Posterior cingulate gyrus (tissue), 11 donors: ENCODE measurements at places on chromosomes 6 and 20.

GRCh38 chr6:159853754-159854153 lies 37.0 kb upstream of the MAS1 start:
- no peak for DNase-seq

DNA sequence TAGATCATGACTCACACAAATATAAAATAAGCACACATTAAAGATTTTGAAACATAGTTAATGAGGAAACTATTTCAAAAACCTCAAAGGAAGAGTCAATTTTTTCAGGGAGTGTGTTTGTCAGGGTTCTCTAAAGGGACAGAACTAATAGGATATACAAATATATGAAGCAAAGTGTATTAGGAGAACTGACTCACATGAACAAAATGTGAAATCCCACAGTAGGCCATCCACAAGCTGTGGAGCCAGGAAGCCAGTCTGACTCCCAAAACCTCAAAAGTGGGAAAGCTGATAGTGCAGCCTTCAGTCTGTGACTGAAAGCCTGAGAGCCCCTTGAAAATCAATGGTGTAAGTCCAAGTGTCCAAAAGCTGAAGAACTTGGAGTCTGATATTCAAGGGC lies 898.0 kb upstream of the EYS start:
- DNase-seq: no peak

GRCh38 chr6:70079241-70079640 lies 212.9 kb downstream of the COL19A1 start:
- no peak for DNase-seq

- no peak for DNase-seq
These were observed 276.0 kb downstream of the TFAP2A start for GRCh38 chr6:10138917-10139316.

DNA sequence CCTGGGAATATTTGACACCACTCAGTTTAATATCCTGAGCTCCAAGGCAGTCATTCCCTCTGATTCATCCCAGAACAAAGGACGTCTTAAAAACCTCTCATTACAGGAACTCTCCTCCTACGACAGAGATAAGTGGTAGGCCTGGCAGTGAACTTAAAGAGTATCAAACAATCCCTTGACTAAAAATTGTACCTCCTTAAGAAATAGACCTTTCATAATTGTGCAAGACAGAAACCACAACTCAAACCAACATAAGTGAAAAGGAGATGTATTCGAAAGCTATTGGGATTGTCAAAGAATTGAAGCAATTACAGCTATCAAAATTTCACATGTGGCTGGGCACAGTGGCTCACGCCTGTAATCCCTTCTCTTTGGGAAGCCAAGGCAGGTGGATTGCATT lies 19.1 kb upstream of the BNIP5 start:
- no peak for DNase-seq

GRCh38 chr20:47139934-47140535 lies 216.5 kb downstream of the ZMYND8 start:
- DNase-seq: no peak

DNA sequence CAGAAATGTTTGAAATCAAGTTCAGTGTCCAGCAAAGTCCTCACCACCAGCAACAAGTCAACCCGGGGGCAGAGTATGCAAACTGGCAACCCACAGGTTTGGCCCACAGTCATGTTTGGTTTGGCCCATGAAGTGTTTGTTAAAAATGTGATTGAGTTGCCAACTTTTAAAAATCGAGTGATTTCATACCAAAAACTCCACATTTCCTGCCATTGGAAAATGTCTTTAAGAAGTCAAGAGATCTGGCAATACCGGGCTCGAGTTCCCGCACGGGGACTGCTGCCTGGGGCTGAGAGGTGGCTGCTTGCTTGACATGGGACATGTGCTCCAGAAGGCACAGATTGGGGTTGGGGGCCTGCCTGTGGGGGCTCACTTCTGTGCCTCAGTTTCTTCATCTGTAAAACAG lies 36.1 kb downstream of the PREX1 start:
- DNase-seq: no peak

DNA sequence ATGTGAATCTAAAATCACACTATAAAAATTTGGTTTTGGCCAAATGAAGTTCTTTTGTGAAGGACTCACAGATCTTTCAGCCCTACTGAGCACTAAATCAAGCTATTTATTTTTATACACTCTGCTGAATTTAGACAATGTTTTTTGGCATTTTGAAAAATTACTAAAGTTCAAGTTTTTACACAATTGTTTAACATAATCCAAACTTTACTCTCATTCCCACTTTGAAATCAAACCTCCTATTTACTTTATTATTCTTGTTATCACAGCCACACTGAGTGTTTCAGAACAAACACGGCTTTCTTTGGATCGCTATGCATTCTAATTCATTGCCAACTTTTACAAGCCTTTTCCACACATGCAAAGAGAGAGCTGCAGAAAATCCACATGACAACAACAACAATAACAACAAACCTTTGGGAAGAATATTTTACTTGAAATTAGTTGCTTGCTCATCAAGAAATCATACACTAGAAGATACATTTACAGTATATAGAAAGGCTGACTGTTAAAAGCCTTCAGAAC lies 49.1 kb upstream of the TMEM30A start:
- no peak for DNase-seq

- DNase-seq: no peak
These were observed 44.8 kb upstream of the RNGTT start for GRCh38 chr6:89008001-89008814.

GRCh38 chr20:24533449-24533848 lies 64.0 kb downstream of the SYNDIG1 start:
- DNase-seq: no peak

GRCh38 chr20:19812056-19812455 lies 54.0 kb downstream of the RIN2 start:
- DNase-seq: no peak
